ENCODE measurements at places on chromosomes 5 and 9.

DNA sequence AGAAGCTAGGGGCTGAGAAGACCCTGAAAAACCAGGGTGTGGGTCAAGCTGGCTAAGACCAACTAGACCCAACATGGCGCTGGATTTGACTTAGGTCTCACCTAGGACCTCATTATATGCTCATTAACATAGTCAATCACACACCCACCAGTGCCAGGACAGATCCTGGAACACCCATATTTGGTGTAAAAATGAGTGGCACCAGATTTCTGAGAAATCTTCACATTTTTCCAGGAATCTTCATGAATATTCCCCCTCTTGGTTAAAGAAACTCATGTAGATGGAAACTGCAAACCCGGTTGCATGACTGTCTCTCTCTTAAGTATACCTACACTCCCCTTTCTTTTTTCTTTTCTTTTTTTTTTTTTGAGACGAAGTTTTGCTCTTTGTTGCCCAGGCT is 17.9 kb upstream of the RAB14 start:
- DNase-seq: no peak

DNA sequence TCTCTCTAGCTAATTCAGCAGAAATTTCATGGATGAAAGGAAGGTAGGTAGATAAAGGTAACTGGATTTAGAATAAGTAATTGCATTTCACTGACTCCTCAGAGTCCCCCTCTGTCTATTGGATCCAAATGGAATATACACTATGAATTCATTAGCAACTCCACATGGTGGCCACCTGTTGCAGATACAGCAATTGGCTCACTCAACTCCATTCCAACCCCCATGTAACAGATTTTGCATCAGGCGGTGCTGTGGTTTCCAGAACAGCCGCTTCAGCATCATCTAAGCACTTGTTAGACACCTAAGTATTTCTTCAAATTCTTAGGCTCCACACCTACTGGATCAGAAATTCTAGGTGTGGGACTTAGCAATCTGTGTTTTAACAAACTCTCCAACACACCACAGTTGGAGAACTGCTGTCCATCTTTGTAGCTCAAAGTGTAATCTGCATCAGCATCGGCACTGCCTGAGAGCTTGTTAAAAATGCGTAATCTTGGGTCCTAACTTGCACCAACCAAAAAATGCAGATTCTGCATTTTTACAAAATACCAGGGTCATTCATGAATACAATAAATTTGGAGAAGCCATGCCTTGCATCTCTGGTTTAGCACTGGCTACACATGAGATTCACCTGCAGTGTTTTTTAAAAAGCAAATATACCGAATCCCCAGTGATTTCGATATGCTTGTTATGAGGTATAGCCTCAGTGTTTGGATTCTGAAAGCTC is 413.8 kb upstream of the CD180 start:
- DNase-seq: no peak

- DNase-seq: no peak
These were observed 55.2 kb upstream of the SHISAL2B start for GRCh38 chr5:64634997-64635686.

DNA sequence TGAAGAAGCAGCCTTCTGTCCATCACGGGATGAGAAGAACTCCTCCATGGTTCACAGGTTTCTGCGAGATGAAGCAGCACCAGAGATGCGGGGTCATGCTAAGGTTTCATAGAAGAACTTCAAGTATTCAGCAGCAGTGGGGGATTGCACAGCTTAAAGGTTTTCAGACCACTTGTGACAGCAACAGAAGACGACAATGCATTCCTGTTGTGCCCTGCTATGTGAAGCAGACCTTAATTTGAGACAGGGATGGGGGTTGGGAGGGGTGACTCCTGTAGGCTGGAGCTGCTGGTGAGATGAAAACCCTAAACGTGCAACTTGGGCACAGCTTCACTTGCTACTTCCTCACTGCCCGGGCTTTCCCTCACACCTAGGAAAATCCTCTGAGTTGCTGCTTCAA is 256.0 kb downstream of the SLIT3 start:
- DNase-seq: no peak

DNA sequence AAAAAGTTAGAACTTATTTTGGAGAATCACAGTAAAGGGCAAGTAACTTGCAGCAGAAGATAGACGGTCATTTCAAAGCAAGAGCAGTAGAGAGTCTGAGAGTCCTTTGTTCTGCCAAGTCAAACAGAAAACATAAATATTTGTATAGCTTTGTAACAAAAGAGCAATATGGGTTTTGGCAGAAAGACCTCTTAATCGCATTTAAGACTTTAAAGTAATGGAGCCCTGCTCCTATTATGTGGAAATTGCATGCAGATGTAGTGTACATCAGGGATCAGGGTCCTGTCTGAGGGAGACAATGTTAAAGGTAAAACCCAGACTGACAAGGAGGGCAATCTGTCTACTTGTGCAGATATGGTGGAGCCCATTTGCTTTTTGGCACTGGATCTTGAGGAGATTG is 87.2 kb downstream of the PGM5 start:
- DNase-seq: no peak

DNA sequence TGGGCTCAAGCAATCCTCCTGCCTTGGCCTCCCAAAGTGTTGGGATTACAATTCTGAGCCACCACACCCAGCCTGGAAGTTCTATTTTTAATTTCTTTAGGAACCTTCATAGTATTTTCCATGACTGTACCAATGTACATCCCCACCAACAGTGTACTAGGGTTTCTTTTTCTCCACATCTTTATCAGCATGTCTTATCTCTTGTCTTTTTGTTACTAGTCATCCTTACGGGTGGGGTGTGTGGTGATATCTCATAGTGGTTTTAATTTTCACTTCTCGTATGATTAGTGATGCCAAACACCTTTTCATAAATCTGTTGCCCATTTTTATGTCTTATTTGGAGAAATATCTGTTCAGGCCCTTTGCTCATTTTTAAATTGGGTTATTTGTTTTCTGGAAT is 123.0 kb upstream of the MEF2C start:
- no peak for DNase-seq

DNA sequence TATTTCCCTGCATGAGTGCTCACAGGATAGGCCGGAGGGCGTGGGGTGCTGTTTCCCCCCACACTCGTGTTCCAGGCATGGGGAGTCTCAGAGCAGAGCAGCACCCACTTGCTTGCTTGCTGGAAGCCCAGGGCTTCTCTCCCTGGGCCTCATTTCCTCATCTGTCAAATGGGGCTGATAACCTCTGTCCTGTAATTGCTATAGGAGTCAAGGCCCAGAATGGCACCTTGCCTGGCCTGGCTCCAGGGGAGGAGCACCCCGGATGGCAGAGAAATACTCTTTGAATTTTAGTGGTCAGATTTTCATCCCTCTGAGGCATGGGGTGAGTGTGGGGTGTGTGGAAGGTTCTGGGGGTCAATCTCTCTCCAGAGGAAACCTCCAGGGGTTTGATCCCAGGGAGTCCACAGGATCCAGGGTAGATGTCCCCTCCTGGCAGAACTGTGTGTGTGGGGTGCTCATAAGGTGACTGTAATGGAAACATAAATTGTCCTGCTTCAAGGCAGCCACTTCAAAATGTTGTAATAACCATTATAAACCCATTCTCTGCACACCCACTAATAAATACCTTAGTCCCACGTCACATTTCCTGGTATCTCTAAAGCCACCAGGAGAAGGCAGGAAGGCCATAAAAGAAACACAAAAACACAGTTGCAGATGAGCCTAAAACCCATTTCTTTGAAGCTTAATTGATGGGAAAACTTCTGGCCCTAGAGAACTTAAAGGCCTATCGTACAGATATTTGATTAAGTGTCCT is 272.2 kb downstream of the FSTL4 start:
- DNase-seq: no peak
